ENCODE measurements at places on chromosomes 7 and 10.

DNA sequence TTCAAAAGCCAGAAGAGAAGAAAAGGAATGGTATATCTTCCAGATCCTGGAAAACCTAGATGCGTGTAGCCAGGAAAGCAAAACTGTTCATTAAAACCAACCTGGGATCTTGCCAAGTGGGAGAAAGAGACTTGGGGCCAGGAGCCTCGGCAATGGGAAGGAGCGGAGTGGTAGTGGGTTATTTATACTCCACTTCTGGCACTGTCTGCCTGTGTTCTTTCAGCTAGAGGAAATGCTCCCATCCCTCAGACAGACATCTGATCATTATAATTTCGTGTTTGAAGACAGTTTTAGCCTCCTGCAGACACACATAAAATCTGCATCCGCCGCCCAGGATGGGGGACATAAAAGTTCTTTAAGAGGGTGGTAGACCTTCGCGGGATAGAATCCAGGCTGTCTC lies 421.6 kb downstream of the RPS24 start:
- no peak for DNase-seq

DNA sequence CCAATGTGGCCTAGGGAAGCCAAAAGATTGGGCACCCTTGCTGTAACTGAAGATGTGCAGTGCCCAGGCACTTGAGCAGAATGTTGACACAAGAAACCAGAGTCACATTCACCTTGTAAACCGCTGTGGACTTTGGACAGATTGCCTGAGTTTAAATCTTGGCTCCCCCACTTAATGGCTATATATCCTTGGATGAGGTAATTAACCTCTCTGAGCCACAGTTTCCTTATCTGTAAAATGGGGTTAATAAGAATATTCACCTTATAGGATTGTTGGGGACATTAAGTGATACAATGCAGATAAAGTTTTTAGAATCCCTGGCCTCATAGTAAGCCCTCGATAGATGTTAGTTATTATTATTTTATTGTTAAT lies 331.0 kb downstream of the LRMDA start:
- DNase-seq, result no peak

GRCh38 chr7:4819560-4820404 lies 42.0 kb downstream of the PAPOLB start:
- no peak for DNase-seq

- no peak for DNase-seq
Observed at GRCh38 chr10:70254778-70255328, 21.6 kb upstream of the PPA1 start.

GRCh38 chr10:11074536-11075267 lies 57.0 kb downstream of the CELF2 start:
- DNase-seq, result no peak

DNA sequence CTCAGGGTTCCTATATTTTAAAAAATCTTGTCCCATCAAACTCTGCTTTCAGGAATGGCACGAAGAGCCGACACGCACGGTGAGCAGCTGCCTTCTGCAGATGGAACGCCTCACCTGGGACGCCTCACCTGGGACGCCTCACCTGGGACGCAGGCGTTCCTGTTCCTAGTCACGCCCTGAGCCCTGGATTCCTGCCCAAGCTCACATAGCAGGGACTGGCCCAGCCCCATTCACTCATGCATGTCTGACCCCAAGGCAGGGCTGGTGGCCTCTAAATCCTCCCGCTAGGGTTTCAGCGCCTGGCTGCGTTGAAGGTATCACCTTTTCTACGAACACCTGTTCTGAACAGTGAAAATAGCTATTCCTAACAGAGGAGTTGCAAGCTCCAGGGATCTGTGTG lies 49.8 kb downstream of the CARD11 start:
- no peak for DNase-seq

DNA sequence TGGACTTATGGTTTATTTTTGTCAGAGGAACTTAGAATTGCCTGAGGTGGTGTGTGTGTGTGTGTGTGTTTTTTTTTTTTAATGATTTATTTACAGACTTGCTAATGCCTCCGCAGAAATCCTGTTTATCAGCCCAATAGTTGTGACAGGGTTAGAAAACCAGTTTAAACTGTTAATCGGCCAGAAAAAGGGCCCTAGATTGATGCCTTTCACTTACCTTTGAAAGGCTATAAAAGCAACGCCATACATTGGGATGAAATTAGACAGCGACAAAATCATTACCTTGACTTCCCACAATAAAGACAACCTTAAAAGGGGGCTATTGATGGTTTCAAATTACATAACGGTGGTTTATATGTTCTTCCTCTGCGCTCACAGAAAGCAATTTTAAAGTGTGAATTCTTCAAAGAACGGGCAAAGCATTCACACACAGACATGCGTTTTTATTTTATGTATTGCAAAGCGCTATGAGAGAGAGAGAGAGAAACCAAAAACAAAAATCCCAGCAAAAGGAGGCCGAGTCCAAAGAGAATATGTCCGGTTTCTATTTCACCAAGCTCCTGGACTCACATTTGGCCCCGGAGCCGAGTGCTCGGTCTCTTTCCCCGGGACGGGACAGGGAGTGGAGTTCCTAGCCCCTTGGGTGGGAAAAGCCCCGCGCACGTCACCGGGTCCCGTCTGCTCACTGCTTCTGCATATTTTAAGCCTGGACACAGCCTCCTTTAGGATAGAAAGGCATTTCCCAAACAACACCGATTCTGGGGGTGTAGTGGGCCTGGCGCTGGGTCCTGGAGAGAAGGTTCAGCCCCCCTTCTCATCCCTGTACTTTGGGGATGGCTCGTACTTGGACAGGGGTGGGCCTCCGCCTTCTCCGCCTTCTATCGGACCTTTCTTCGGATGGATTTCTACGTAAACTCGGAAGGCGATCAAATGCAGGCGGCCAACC lies 26.8 kb upstream of the VAX1 start:
- no peak for DNase-seq

DNA sequence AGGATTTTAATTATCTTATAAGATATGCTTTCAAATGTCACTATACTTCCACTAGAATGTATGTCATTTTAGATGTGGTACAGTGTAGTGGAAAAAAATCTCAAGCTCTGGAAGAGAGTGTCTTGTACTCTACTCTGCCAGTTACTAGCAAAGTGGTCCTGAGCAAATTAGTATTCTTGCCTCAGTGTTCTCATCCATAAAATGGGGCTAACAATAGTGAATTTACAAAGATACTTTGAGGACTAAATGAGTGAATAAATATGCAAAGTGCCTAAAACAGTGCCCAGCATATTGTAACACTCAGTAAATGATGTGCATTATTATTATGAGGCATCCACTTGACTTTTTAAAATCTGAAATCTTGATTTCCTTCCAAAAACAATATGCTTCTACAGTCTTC lies 488.9 kb upstream of the PHF14 start:
- DNase-seq, result no peak

DNA sequence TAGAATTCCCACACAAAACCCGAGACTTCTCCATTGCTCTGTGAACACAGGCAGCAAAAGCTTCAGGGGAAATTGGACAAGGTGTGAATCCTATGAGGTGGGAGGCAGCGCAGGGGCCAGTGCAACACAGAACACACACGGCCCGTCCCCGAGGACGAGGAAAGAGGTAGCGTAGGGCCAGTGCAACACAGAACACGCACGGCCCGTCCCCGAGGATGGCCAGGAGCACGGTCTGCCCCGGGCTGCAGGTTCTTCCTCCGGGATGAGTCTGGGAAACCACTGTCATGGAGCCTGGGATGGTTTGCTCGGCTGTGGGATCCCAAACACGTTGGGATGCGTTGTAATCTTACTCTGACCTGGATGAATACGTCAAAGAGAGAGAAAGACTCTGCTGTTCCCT lies 432.1 kb downstream of the GLRX3 start:
- no peak for DNase-seq

DNA sequence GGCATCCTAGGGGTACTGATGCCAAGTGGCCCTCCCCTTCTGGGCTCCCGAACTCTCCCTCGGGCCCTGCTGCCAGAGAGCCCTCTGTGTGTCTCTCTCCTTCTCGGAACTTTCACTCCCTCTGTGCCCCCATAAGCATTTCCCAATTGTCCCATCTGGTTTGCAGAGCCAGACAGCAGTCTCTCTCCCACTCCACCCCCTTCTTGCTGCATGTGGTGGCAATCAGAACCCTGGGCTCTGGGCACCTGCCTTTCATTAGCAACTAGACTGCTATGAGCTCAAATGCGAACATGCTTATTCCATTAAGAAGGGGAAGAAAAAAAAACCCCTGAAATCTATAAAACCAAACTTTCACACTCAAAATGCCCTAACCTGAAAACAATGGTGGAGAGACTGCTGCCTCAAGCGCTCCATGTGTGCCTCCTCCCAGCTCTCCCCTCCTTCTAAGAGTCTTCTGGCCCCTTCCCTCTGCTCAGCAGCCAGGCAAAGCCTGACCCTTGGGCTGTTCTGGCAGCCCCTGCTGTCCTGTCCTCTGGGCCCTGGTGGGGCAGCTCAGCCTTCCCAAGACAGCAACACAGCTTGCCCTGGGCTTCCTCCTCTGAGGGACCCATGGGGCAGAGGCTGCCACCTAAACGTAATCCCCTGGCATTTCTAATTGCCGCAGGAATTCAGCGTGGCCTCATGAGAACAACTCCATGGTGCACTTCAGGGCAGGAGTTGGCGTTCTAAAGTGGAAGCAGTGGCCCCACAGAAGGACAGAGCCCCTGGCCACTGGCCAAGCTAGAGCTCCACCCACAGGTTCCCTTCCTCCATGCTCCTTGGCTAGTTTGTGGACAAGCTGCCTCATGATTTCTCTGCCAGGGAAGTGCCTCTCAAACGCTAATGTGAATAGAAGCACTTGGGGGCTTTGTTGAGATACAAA lies 415.4 kb downstream of the PLXNA4 start:
- no peak for DNase-seq

DNA sequence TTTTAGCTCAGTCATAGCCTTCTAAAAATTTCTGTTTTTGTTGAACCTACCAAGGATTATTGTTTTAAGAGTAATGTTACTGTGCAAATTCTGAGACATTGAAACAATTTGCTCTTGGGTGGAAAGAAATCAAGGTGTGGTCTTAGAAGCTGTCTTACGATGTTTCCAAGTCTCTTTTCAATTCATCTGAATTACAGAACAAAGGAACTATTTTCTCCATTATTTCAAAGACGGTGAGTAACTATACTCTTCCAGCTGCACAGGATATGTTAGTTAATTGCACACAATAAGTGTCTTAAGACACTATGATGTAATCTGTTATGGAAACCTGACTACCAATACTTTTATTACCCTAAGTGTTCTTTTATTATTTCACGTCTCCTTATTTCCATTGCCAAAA lies 106.8 kb upstream of the POM121L12 start:
- no peak for DNase-seq

- peak; percentile 1 for DNase-seq
Observed at GRCh38 chr10:69716711-69717560, 84.8 kb upstream of the COL13A1 start.

GRCh38 chr10:26642896-26643653 lies 54.4 kb upstream of the PDSS1 start:
- no peak for DNase-seq

GRCh38 chr7:111486472-111487142 lies 75.7 kb downstream of the IMMP2L start:
- peak; percentile 17 for DNase-seq

DNA sequence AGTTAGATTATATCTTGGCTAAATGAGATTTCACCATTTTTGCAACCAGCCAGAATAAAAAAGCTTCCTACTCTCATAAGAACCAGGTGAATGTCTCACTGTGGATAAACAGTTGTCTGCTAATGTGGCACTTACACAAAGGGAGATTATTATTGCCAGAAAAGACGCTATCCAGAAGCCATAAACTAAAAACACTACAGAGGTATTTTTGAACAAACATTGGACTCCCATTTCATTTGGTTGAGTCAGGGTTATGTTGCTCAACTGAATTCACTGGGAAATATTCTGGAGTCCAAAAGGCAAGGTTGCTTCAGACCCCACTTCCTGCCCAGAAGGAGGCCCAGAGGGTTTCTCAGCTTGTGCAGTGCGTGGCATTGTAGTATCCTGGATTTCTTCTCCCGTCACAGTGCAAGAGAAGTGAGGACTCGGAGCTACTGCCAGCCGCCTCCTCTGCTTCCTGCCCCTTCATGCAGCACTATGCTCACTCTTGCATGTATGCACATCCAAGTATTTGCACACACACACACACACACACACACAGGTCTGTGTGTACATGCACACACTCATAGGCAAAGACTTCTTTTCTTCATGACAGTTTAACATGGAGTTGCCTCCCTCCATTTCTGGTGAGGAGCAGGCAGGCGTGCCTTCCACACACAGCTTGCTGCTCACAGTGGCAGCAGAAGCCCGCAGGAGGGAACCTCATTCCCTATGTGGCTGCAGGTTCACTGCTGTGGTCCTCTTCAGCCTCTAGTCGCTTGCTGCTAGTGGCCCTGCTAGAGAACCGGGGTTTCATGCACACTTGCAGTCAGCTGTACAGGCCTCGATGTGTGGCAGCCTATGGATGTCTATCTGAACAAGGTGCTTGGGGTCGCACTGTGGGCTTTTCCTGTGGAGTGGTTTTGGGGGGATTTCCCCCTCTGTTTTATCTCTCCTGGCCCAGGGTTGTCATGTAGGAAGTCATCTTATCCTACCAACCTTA lies 10.1 kb downstream of the DENND10 start:
- no peak for DNase-seq

GRCh38 chr10:103749779-103750178 lies 105.6 kb downstream of the SH3PXD2A start:
- DNase-seq, result no peak

- DNase-seq, result no peak
Observed at GRCh38 chr7:70154521-70155180, 556.4 kb downstream of the AUTS2 start.

DNA sequence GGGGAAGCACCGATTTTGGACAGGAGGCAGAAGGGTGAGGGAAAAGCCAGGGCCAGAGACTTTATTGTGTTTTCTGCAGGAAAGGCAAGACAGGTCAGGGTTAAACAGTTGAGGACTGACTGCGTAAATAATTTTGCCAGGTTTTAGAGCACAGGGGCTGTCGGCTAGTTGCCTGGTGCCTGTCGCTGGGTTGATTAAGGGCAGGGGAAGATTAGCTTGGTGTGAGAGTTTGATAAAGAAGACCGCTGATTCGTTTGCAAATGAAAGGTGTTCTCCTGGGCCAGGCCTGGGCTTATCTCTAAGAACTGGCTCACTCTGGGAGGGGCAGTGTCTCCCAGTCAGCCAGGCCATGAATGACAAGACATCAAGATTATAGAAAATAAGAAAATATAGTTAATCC lies 75.6 kb downstream of the SLC37A3 start:
- no peak for DNase-seq

- DNase-seq, result no peak
Observed at GRCh38 chr7:30505174-30505697, 607 bp upstream of the GGCT start.

GRCh38 chr7:103445228-103446048 lies 569 bp downstream of the SLC26A5 start:
- no peak for DNase-seq

GRCh38 chr10:79238606-79239005 lies 108.7 kb upstream of the PPIF start:
- DNase-seq, result no peak

DNA sequence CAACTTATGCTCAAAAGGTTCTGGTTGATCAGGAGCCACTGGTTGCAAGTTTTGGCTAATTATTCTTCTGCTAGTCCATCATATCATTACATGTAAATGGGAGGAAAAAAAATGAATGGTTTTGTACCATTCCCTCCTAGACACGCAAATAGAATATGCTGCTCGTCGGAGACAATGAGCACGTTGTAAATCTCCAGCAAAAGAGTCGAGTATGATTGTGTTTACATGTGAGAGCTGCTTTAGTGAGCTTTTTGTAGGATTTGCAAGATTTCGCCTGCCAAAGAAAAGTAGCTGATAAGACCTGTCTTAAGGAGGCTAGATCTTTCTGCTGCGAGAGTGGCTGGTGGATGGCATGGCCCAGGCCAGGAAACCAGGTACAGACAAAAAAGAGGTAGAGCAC lies 109.0 kb downstream of the ZMYND11 start:
- no peak for DNase-seq
